ENCODE measurements at places on chromosomes 2 and 18.

DNA sequence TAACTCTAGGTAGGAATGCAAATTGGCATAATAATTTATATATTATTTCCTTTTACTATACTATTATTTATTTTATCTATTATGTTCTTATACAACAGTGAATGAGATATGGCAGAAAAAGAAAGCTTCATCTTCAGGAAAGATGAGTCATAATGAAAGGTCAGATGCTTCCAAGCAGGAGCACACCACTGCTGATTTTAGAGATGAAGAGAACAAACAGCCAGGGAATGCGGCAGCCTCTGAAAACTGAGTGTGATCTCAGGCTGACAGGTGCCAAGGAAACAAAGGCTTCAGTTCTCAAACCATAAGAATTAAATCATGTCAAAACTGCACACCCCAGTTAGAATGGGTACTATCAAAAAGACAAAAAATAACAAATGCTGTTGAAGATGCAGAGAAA is 149.0 kb downstream of the CCDC178 start:
- DNase-seq, result no peak

- DNase-seq, result peak; percentile 36
These were observed 26.9 kb upstream of the DTNB start for GRCh38 chr2:25700221-25700660.

DNA sequence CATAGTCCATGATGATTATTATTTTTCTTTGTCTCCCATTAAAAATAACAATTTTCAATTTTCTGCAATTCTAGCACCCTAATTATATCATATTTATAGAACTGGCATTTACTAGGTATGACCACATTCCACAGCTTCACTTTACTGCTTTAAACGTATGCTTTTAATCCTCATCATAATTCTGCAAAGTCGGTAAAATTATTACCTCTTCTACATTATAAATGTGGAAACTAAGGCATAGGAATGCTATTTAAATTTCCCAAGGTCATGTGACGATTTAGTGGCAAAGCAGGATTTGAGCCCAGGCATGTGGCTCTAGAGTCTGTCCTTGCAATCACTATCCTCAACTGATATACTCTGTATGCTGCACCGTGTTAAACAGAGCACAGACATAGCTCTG is 866.4 kb downstream of the EPHA4 start:
- no peak for DNase-seq

- no peak for DNase-seq
These were observed 590.3 kb upstream of the CHAC2 start for GRCh38 chr2:53177327-53177726.

GRCh38 chr2:47024046-47024445 is 108.4 kb upstream of the MCFD2 start:
- no peak for DNase-seq

- no peak for DNase-seq
These were observed 75.2 kb downstream of the INPP4A start for GRCh38 chr2:98519851-98520250.

DNA sequence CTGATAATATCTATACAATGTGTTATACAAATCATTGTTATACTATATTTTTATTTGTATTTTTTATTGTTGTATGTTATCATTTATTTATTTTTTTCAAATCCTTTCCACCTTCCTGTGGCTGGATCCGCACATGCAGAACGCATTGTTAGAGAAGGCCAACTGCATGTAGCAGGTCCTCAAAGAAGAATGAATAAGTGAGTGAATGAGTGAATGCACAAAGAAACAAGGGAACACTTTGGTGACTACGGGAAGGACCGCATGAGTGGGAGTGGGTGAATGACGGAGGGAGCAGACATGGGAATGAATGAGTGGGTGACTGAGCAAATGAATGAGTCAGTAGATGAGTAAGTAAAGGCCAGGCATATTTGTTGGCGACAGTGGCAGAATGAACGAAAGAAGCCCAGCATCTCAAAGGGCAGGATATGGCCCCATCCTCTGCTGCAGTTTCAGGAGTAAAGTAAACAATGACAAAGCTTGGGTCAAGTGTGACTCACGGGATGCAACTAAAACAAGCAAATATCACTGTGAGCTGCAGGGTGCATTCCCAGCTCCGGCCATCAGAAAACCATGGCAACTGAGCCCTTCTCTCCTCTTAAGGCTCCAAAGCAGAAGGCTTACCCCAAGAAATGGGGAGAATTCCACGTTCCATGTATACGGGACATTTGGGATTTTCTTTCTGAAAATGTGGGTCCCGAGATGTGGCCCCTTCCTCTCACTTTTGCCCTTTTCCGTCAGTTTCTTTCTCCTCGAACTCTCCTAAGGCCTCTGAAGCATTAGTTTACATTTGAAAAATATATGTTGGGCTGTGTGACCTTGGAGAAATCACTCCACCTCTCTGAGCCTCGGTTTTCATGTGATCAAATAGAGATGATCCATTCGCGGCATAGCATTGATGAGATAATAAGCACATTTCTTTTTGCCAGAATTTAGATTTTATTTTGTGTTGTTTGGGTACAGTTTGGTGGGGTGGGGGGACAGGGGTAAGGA is 24.5 kb downstream of the KCNF1 start:
- DNase-seq, result no peak

DNA sequence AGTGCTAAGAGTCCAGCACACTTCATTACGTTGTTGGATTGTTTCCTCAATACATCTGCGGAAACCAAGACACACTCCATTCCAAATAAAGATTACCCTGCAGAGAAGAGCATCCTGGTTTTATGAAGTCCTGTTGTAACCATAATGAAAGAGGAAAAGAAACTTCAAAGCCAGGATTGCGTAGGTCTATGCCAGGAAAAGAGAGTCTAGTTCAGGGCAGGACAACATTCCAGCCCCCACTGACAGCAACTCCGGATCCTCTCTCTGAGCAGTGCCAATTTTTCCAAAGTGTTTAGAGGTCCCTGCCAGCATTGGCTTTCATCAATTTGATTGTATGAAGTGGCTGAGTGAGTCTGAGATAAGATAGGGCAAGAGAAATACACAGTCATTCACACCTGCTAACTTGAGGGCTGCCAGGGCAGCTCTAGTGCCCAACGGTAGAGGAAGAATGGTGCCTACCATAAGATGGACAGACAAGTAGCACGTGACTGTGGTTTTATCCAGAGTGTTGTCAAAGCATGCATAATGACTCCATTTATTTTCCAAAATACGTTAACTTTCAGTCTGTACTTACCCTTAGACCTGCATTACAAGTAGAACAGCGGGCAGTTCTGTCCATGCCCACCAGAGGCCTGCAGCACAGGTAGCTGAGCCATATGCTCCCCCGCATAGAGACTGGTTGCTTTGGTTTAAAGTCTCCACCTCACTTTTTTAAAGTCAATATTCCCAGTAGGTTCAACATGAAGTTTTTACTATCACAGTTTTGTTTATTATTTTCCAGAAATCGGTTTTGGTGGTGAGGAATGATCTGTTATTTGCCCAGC is 23.7 kb downstream of the PIEZO2 start:
- DNase-seq, result no peak

- no peak for DNase-seq
These were observed 5.0 kb downstream of the EMILIN2 start for GRCh38 chr18:2851771-2852170.

DNA sequence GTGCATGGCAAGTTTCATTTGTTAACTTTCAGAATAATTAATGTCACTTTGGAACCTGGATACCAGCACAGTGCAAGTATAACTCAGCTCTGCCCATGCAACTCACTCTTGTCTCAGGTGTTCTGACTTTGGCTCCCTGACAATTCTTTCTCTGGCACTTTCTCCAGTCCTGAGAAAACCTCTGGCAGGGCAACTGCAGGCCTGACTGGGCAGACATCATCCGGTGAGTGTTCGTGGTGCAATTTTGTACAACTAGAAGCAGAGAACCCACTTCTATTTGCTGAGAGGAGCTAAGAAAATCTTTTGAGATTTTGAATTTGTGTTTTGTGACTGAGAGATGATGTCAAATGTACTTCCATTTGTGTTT is 143.0 kb downstream of the AQP4 start:
- DNase-seq, result no peak

GRCh38 chr18:76578571-76579300 is 83.7 kb upstream of the ZNF516 start:
- no peak for DNase-seq

GRCh38 chr2:231791107-231791506 is 4.9 kb downstream of the COPS7B start:
- no peak for DNase-seq

GRCh38 chr2:43478412-43479086 is 117.3 kb downstream of the THADA start:
- no peak for DNase-seq

DNA sequence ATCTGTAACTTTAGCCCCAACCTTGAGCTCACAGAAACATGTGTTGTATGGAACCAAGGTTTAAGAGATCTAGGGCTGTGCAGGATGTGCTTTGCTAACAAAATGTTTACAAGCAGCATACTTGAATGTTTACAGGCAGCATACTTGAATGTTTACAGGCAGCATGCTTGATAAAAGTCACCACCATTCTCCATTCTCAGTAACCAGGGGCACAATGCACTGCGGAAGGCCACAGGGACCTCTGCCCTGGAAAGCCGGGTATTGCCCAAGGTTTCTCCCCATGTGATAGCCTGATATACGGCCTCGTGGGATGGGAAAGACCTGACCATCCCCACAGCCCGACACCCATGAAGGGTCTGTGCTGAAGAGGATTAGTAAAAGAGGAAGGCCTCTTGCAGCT is 52.4 kb downstream of the LONRF2 start:
- DNase-seq, result no peak

DNA sequence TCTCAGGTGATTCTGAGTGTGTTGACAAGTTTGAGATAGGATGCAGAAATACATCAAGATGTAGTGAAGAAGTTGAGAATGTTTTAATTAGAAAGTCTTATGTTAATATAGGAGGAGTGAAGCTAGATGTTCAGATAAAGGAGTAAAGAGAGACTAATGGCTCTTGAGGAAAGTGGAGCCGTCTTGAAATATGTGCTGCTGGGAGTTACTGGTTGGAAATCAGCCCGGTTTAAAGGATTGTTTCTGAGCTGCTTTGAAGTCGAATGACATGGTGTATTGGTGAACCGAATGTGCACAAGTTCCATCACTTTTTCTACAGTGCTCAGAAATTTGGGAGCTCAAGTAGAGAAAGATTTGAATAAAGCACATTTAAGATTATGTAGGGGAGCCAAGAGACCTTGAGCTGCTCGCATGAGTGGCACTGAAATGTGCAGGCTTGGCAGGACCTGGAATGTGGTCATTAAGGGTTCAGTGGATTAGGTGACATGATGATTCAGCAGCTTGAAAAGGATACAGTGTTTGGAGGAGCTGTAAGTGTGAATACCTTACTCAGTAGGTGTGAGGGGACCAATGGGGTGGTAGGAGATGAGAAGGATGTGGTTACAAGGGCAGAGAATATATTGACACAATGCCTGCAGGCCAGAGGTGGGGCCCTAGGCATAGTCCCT is 68.6 kb downstream of the CAB39 start:
- no peak for DNase-seq

DNA sequence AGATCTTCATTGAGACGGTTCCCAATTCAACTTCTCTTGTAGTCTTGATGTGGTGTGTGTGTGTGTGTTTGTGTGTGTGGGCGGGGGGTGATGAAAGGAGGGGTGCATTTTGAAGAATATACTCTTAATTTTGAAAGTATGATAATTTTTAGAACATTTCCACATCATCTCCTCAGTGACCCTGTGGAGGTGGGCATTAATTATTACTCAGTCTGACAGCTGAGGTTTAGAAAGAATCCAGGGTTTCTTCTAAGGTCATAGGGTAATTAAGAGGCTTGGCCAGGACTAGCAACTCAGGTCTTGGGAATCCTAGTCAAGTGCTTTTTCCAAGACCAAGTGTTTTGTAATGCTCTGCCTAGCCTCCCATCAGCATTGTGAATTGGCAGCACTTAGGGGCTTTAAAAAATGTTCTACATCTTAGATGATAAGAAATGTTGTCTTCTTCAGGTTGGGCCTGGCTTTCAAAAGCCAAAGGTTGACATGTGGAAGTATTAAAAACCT is 100.5 kb downstream of the SPTBN1 start:
- no peak for DNase-seq

GRCh38 chr18:50610349-50610748 is 50.5 kb downstream of the MAPK4 start:
- DNase-seq, result no peak

DNA sequence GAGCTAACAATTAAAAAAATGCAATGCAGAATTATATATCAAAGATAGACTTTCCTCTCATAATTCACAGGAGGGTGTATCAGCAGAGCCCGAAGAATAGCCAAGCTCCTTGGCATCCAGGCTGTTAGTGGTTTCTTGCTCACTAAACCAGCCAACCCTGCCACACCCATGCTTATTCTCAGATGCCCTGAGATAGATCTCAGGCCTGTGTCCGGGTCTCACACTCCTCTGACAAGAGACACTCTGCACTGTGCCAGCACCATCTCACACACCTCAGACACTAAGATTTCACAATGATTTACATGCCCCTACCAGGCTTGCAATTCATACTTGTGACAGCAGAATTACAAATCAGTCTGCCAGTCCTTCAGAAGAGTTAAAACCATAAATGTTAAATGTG is 64.5 kb downstream of the OSBPL1A start:
- DNase-seq, result no peak

GRCh38 chr2:109164739-109165221 is 35.8 kb downstream of the SH3RF3 start:
- no peak for DNase-seq

GRCh38 chr2:99841749-99842148 is 300.6 kb downstream of the AFF3 start:
- no peak for DNase-seq

- DNase-seq, result no peak
These were observed 148.7 kb downstream of the AGAP1 start for GRCh38 chr2:235642446-235643098.

DNA sequence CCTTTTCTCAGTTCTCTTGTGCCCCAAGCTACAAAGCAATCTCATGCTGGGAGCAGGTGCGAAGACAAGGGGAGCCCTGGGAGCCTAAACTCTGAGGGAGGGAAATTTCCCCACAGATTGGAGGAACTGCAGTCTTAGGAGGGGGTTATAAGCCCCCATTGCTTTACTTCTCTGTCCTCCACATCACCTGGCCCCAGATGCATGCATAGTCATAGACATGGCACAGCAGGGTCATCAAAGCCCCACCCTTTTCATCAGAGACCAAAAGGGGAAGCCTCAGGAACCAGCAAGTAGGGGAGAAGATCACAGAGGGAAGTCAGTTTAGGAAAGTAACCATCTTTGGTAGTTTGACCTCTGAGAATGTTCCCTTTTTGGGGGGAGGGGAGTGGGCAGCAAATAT is 33.7 kb downstream of the LANCL1 start:
- no peak for DNase-seq

- no peak for DNase-seq
These were observed 100.7 kb downstream of the NFATC1 start for GRCh38 chr18:79496237-79496977.

DNA sequence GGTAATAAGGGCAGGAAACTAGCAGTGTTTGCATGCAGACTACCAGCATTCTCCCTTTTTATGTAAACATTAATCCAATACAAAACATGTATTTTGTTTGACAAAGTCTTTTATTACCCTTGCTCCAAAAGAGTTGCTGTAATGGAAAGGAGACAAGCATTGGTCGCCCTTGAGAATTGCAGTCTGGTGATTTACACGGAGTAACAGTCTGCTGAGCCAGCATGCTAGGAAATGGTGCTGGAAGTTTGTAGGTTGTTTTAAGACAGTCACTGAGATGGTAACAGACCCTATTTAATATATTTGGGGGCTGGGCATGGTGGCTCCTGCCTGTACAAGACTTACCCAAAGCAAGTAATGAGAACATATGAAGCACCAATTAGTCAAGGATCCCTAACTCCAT is 2.8 kb upstream of the PRKCE start:
- no peak for DNase-seq

- no peak for DNase-seq
These were observed 660 bp upstream of the MBP start for GRCh38 chr18:77133051-77133834.

- DNase-seq, result no peak
These were observed 417.7 kb upstream of the SALL3 start for GRCh38 chr18:78561757-78562510.

All from NCI-H1694 (cell line).